Tibial artery (tissue), 4 donors: ENCODE measurements at places on chromosomes 5 and 9.

- no peak overlapping the region for H3K27ac ChIP-seq
- H3K4me3 ChIP-seq: no peak overlapping the region
- H3K27me3 ChIP-seq: no peaks in the 10 kb centered on the region
- H3K4me1 ChIP-seq: no peaks in the 10 kb centered on the region
- no peaks in the 10 kb centered on the region for H3K36me3 ChIP-seq
- no peak for DNase-seq
These were observed 269.1 kb downstream of the GLIS3 start for GRCh38 chr9:4030751-4031150.

DNA sequence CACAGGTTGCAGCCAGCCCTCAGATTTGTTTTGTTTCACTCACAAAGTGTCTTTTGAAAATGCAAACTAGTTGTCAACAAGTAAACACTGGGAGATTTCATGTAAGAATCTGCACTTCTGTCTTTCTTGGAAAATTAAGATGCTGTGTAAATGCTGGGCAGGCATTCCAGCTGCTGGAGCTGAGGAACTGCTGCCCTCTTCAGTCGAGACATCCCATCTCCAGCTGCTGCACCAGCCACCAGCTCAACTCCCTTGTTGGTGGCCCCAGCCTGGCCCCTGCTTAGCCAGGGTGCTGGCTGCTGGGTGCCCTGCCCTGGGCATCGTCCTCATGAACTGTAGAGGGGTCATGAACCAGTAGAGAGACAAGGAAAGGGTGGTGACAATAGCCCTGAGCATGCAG, 33.1 kb upstream of the AFAP1L1 start:
- no peak overlapping the region for H3K27ac ChIP-seq
- no peaks in the 10 kb centered on the region for H3K27me3 ChIP-seq
- no peak for DNase-seq
- H3K36me3 ChIP-seq: peaks cover 18% of the 10 kb centered on the region
- no peak overlapping the region for H3K4me3 ChIP-seq
- no peaks in the 10 kb centered on the region for H3K4me1 ChIP-seq

DNA sequence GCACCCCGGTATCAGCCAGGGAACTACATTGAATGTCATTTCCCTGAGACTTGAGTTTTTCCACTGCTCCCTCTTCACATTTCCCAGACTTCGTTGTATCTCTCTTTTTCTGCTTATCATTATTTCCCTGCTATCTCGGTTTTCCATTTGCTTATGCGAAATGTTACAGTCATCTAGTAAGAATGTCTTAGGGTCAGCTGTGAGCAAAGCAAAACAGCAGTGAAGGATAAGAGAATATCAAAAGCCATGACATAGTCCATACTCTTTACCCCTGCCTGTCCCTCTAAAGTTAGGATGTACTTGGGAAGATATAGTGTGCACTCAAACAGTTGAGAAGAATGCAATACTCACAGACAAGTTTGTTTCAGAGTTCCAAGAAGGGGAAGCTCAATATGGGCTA, 88.7 kb downstream of the ITGA1 start:
- no peak for DNase-seq
- H3K4me1 ChIP-seq: peaks cover 29% of the 10 kb centered on the region
- no peaks in the 10 kb centered on the region for H3K36me3 ChIP-seq
- no peaks in the 10 kb centered on the region for H3K27me3 ChIP-seq
- no peak overlapping the region for H3K4me3 ChIP-seq

DNA sequence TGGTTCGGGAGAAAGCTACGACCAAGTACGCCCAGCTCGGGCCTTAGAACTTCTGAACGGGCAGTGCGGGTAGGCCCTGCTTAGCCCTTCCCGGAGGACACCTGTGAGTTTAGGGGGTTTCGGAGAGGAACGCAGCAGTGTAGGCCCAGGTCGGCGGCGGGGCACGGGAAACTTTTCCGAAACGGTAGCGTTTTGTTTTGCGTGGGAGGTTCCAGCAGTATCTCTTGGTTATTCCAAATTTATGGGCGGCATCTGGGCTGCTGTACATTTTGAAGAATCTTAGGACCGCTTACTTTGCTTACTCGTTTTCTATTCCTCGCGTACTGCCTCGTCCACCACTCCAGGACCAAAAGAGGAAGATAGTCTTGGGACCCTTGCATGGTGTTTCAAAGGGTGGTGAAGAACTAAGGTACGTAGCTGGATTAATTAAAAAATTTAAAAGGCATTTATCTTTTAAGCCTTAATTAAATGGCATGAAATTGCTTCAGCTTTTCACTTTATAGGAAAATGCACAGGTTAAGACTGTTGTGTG, 492 bp downstream of the TENT2 start:
- peaks cover 19% of the 10 kb centered on the region for H3K4me1 ChIP-seq
- H3K27ac ChIP-seq: peak overlapping the region; percentile 92
- H3K4me3 ChIP-seq: peak overlapping the region; percentile 89
- peaks cover 3% of the 10 kb centered on the region for H3K36me3 ChIP-seq
- no peaks in the 10 kb centered on the region for H3K27me3 ChIP-seq
- no peak for DNase-seq

DNA sequence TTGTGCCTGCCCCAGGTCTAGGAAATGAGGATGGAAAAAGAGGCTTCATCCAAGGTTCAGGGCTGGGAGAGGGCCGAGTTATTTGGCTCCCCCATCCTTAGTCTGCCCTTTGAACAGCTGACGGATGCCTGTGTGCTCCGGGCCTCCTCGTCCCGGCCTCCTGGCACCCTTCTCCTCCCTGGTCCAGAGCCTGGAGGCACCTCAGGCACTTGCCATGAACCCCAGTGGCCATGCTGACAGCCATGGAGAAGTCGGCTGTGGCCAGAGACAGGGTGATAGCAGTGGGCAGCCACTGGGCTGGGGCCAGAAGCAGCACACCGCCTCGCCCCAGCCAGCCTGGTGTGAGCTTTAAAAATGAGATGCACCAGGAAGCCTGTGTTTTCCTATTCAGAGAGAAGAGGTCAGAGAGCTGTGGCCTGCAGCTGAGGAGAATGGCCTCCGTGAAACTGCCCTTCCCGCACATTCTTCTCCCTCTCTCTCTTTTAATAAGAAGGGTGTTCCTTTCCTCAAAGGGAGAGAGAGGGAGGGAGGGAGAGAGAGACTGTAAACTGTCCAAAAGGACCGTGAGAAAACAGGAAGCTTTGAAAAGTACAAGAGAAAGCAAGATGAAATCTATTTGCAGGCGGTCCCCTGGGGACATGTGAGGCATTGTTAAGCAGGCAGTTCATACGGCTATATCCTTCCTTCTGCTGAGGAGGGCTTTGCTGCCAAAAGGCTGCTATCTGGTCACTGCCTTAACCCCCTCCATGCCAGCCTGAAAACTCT, 55.3 kb downstream of the ZNF366 start:
- H3K27me3 ChIP-seq: no peaks in the 10 kb centered on the region
- peaks cover 59% of the 10 kb centered on the region for H3K4me1 ChIP-seq
- H3K4me3 ChIP-seq: no peak overlapping the region
- peak; percentile 85 for DNase-seq

GRCh38 chr5:166948679-166949078, 1342.8 kb upstream of the WWC1 start:
- H3K4me1 ChIP-seq: no peaks in the 10 kb centered on the region
- H3K27ac ChIP-seq: no peak overlapping the region

DNA sequence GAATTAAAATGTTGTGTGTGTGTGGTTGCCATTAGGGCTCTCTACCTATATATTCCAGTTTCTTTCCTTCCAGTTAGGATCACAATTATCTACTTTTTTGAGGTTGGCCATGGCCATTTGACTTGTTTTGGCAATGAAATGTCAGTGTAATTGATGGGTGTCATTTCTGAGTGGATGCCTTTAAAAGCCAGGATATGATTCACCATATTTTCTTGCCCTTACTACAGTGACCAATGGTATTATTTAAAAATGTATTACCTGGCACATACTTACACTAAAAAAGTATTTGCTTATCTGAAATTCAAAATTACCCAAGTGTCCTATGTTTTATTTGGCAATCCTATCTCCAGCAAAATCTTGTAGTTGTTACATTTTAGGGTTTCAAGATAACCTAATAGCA, 258.7 kb upstream of the ACTBL2 start:
- H3K4me3 ChIP-seq: no peak overlapping the region
- no peaks in the 10 kb centered on the region for H3K36me3 ChIP-seq
- no peak for DNase-seq
- peaks cover 24% of the 10 kb centered on the region for H3K4me1 ChIP-seq
- H3K27ac ChIP-seq: no peak overlapping the region
- H3K27me3 ChIP-seq: no peaks in the 10 kb centered on the region

- H3K4me1 ChIP-seq: no peaks in the 10 kb centered on the region
- H3K27me3 ChIP-seq: no peaks in the 10 kb centered on the region
- DNase-seq: no peak
- H3K4me3 ChIP-seq: no peak overlapping the region
These were observed 82.7 kb downstream of the SV2C start for GRCh38 chr5:76165711-76166374.

DNA sequence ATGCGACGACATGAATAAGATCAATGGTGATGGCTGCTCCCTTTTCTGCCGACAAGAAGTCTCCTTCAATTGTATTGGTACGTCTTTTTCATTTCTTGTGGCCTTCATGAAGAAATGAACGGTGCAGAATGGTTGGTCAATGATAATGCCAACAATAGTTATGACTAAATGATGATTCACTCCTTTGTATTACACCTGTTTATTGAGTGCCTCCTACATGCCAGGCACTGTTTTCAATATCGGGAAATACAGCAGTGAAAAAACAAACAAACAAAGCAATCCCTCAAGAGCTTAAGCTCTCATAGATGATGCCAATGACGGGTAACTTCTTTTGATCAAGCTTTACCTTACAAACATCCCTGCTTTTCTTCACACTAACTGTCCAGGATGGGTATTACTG, 117.7 kb downstream of the PAPPA start:
- H3K4me1 ChIP-seq: no peaks in the 10 kb centered on the region
- no peak for DNase-seq
- H3K27ac ChIP-seq: no peak overlapping the region
- no peak overlapping the region for H3K4me3 ChIP-seq
- no peaks in the 10 kb centered on the region for H3K27me3 ChIP-seq

GRCh38 chr5:174688441-174689354, 35.7 kb upstream of the MSX2 start:
- H3K27ac ChIP-seq: no peak overlapping the region
- H3K27me3 ChIP-seq: no peaks in the 10 kb centered on the region
- no peaks in the 10 kb centered on the region for H3K36me3 ChIP-seq
- H3K4me3 ChIP-seq: no peak overlapping the region
- no peak for DNase-seq

GRCh38 chr9:84485539-84485938, 145.0 kb upstream of the SLC28A3 start:
- no peak overlapping the region for H3K27ac ChIP-seq
- H3K27me3 ChIP-seq: no peaks in the 10 kb centered on the region

GRCh38 chr5:59079622-59080620, 497.0 kb downstream of the RAB3C start:
- H3K27me3 ChIP-seq: no peaks in the 10 kb centered on the region
- no peak for DNase-seq
- H3K4me3 ChIP-seq: no peak overlapping the region
- H3K4me1 ChIP-seq: no peaks in the 10 kb centered on the region
- no peak overlapping the region for H3K27ac ChIP-seq
- H3K36me3 ChIP-seq: no peaks in the 10 kb centered on the region

DNA sequence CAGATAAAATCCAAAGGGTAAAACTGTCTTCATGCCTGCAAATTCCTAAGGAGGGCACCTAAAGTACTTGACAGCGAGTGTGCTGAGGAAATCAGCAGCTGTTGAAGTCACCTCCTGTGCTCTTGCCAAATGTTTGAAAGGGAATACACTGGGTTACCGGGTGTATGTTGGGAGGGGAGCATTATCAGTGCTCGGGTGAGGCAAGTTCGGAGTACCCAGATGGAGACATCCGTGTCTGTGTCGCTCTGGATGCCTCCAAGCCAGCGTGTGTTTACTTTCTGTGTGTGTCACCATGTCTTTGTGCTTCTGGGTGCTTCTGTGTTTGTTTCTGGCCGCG, 727 bp upstream of the ADRB2 start:
- no peak for DNase-seq
- H3K27me3 ChIP-seq: no peaks in the 10 kb centered on the region
- H3K4me3 ChIP-seq: peak overlapping the region; percentile 71
- peaks cover 43% of the 10 kb centered on the region for H3K4me1 ChIP-seq
- peak overlapping the region; percentile 74 for H3K27ac ChIP-seq

DNA sequence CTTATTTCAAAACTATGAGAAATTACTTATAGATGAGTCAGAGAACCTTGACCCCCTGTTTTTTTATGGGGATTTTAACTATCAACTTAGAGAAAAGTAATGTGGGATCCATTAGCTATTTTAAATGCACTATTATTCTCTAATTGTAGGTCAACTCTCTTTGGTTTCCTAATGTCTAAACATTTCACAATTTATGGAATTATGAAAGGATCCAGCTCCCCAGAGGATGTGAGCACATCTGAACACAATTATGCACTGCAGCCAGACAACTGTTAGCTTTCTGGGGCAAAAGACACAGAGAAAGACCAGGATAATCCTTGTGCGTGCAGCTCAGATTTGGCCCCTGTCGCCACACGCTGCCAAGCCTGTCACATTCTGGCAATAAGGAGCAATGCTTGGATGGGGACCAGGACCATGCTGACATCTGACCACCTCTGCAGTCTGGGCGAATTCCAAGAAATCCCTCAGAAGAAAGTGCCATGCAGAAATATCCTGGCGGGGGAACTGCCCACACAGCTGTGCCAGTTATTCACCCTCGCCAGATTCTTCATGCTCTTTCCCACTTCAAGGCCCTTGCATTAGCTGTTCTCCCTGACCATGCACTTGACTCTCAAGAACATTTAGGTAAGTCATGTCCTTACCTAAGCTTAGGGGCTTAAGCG, 22.2 kb upstream of the CMBL start:
- no peak overlapping the region for H3K4me3 ChIP-seq
- peak; percentile 83 for DNase-seq
- H3K27me3 ChIP-seq: no peaks in the 10 kb centered on the region
- H3K27ac ChIP-seq: peak overlapping the region; percentile 67
- peaks cover 8% of the 10 kb centered on the region for H3K4me1 ChIP-seq

GRCh38 chr5:138716456-138716924, 36.7 kb upstream of the CTNNA1 start:
- no peak for DNase-seq
- no peaks in the 10 kb centered on the region for H3K4me1 ChIP-seq
- no peaks in the 10 kb centered on the region for H3K27me3 ChIP-seq
- no peak overlapping the region for H3K27ac ChIP-seq

GRCh38 chr9:95457769-95458168, 59.0 kb downstream of the PTCH1 start:
- no peak overlapping the region for H3K27ac ChIP-seq
- no peak for DNase-seq
- no peak overlapping the region for H3K4me3 ChIP-seq
- no peaks in the 10 kb centered on the region for H3K27me3 ChIP-seq
- peaks cover 83% of the 10 kb centered on the region for H3K36me3 ChIP-seq

- H3K27me3 ChIP-seq: no peaks in the 10 kb centered on the region
- H3K27ac ChIP-seq: no peak overlapping the region
- no peak for DNase-seq
These were observed 34.1 kb upstream of the RAPGEF1 start for GRCh38 chr9:131773911-131774379.
